ENCODE measurements at places on chromosomes 6 and 20. TPM values are rescaled to one million over a fixed set of nuclear protein-coding genes. Genes with fewer than 3 reads are reported as not detected.
A peak's percentile ranks its signal among the peaks of the same experiment; 100 is the strongest.

The SIRPB1 gene
- total RNA-seq: 6.5 TPM

The GCNT2 gene
- total RNA-seq: 11.4 TPM

The CST2 gene
- total RNA-seq: not detected

DNA sequence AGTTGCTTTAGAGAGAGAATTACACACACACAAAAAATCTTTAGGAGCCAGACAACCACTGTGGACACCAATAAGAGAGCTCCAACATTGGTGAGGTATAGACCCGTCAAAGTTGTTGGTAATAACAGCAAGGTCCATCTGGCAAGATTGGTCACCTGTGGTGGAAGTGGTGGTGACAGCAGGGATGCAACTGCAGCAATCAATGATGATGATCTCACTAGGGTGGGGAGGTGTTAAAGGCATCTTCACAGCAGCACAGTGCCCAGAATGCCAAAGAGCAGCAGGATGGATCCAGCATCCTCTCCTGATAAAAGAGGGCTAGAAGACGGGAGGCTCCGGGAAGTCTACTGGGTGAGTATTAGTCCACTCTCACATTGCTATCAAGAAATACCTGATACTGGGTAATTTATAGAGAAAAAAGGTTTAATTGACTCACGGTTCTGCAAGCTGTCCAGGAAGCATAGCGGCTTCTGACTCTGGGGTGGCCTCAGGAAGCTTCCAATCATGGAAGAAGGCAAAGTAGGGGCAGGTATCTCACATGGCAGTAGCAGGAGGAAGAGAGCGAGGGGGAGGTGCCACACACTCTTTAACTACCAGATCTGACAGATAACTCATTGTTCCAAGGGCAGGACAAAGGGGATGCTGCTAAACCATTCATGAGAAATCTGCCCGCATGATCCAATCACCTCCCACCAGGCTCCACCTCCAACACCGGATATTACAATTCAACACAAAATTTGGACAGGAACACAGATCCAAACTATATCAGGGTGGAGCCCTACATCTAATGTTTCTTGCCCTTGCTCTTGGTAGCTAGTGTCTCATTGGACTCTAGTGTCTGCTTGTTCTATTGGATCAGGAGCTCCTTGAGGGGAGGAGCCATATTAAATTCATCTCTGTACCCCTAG, 48.9 kb downstream of the KLHL31 start:
- no peak for DNase-seq

The DSP gene
- 0.32 TPM for total RNA-seq

DNA sequence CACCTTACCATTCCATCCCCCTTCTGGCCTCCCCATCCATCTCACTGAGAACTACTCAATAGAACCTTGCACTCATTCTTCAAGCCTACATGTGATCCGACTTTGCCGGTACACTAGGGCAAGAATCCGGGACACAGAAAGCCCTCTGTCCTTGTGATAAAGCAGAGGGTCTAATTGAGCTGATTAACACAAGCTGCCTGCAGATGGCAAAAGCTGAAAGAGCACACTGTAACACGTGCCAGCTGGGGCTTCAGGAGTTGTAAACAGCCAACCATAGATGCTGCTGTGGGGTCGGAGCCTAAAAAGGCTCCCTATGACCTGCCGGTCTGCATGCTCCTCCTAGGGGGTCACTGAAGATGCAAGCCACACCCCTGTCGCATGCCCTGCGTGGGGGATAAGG, 124.1 kb downstream of the RNF144B start:
- DNase-seq: no peak

- DNase-seq: peak; percentile 72
Measured at GRCh38 chr6:53651205-53651763, 14.3 kb downstream of the KLHL31 start.

GRCh38 chr6:167855825-167856425, 29.2 kb downstream of the AFDN start:
- peak; percentile 42 for DNase-seq

GRCh38 chr20:22567944-22568871, 16.2 kb downstream of the FOXA2 start:
- no peak for DNase-seq

DNA sequence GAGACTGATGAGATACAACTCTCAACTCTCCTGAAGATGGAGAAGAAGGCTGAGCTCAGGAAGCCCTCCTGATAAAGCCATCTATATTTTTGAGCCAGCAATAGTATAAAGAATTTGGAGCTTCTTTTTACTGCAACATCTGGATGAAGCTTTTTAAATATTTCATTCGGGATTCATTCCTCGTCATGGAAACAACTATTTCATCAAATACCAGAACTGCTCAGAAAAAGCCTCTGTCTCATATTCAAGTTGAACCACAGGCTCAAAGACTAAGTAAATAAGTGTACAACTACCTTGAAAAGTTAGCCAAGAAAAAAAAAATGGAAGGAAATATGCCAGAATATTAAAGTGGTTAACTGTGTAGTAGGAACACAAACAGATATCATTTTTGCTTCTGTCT, 37.8 kb downstream of the PTPRT start:
- DNase-seq: no peak

The SLC17A1 gene
- not detected for total RNA-seq

GRCh38 chr6:70857387-70858077, 99.3 kb downstream of the B3GAT2 start:
- no peak for DNase-seq

The TCF15 gene
- 1.3 TPM for total RNA-seq

The LTV1 gene
- total RNA-seq: 26.9 TPM

DNA sequence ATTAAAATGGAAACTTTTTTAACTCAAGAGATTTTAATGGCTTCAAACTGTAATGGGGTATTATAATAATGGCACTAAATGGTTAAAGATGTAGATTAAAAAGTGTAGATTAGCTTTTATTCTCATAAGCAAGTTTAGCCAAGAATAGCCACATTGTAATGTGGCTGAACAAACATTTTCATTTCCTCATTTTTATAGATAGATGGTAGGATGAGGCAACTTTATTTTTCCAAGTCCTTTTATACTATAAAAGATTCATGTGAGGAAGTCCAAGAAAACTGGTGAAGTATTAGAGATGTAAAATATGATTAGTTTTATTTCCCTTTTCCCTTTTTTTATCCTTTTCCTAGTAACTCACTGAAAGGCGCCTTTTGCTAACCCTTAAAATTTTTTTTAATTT, 88.8 kb downstream of the ATRN start:
- DNase-seq: peak; percentile 11

The SUMO4 gene
- total RNA-seq: 2.6 TPM

DNA sequence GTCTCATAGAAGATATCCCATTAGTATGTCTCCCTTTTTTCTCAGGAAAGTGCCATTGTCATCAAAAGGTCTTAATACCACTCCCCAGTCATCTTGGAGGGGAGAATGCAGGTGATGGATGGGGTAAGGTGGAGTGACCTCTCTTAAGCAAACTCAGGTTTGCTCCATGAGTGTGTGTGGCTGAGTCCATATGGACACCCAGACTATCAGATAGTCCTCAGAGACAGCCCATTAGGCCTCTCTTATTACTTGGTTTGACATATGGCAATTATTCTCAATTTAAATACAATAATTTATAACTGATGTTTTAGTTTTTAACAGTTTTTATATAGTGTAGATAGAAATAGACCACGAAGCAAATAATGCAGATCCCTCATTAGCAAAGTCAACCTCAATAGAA, 23.2 kb downstream of the LAMA4 start:
- DNase-seq: no peak

The GNAS gene
- total RNA-seq: 1,141 TPM

The SNX9 gene
- total RNA-seq: 54.5 TPM

GRCh38 chr6:19297880-19298279, 539.3 kb upstream of the ID4 start:
- DNase-seq: no peak

DNA sequence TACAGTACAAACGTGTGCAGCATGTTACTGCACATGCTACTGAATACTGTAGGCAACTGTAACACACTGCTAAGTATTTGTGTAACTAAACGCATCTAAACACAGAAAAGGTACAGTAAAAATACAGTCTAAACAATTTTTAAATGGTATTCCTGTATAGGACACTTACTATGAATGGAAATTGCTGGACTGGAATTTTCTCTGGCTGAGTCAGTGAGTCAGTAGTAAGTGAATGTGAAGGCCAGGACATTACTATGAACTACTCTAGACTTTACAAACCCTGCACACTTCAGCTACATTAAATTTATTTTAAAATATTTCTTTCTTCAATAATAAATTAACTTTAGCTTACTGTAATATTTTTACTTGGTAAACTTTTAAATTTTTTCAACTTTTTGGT, 225.0 kb upstream of the TENT5A start:
- no peak for DNase-seq

The MYMX gene
- not detected for total RNA-seq

The NECAB3 gene
- total RNA-seq: 18.1 TPM

The GPR6 gene
- total RNA-seq: not detected

The DEFB132 gene
- total RNA-seq: not detected

The SOBP gene
- 6.1 TPM for total RNA-seq

DNA sequence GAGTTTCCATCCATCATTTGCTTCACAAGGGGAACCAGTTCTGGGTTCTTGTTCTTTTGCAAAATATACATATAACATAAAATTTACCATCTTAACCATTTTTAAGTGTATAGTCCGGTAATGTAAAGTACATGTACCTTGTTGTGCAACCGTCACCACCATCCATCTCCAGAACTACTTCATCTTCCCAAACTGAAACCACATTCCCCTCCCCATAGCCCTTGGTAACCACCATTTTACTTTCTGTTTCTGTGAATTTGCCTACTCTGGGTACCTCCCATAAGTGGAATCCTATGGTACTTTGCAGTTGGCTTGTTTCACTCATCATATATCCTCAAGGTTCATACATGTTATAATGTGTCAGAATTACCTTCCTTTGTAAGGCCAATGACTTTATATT, 70.3 kb upstream of the DSP start:
- no peak for DNase-seq

DNA sequence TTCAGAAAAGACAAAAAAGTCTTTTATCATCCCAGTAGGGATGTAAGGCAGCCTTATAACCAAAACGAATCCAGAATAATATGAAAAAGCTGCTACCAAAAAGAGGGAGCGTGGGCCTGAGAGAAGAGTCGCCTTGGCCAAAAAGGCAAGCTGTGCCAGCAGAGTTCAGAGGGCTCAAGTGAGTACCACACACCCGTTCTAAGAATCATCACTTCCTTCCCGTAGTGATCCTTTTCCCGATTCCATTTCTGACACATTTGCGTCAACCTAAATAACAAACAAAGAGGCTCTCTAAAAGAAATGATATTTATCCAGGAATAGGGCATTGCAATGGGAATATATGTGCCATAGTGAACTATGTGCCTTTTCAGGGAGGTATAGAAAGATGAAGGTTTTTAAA, 3.8 kb upstream of the TMEM181 start:
- DNase-seq: peak; percentile 81

The TUBB1 gene
- not detected for total RNA-seq

- no peak for DNase-seq
Measured at GRCh38 chr20:17456279-17456678, 74.9 kb downstream of the BFSP1 start.

GRCh38 chr6:150078788-150079187, 9.9 kb upstream of the ULBP3 start:
- DNase-seq: no peak

DNA sequence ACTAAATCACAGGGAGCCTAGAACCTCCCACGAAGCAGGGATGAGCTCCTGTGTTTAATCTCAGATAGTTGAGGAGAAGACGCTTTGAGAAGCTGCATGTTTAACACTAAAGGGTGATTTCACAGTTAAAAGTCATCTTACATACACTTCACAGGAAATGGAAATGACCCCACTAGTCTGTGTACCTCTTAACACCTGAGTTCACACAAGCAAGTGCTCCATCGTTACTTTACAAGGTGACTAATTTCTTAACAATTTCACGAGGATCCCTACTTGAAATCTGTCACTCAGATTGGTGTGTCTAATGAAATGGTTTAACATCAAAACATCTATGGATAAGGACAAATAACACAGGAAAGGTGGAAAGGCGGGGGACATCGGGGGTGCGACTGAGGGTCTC, 93.8 kb upstream of the RPS6KA2 start:
- no peak for DNase-seq

DNA sequence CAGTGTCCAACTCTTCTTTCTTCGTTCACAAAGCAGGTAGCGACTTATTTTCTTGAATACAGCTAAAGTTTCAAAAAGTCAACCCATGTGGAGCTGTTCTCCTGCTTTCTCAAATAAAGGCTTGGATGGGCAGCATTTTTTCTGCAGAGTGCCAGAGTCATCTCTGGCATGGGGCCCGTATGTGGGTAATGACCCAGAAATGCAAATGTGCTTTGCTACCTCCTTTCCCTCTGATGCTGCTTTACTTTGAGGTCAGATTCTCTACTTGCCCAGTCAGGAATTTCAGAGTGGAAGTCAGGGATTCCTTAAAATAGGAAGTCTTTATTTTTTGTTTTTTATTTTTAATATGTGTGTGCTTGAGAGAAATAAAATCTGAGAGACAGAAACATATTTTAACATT, 4.9 kb downstream of the NKAIN2 start:
- DNase-seq: no peak

The BANF2 gene
- not detected for total RNA-seq

The LIN28B gene
- total RNA-seq: not detected

The ABRACL gene
- total RNA-seq: 104 TPM

DNA sequence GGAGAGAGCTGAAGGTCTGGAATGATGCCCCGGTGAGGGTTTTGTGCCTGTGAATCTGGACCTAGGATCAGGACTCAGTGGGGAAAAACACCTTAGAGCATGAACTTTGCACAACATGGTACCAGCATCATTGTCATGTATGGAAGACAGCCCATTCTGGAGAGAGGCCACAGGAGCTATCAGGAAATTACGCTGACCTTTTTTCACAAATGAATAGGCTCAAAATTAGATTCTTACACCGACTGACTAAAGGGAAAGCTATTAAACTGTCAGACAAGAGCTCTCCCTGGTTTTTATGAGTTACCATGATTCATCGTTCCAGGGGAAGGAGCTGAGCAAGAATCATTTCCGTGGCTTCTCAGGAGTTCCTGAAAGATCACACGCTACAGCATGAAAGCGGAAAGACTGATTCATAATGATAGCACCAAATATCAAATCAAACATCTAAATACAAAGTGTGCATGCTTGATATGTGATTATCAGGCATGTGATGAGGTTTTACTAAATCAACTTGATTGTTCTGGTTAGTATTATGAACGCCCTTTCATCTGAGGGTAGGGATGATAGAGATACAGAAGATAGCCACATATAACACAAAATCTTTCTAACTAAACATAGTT, 224.9 kb upstream of the SMLR1 start:
- DNase-seq: peak; percentile 98

DNA sequence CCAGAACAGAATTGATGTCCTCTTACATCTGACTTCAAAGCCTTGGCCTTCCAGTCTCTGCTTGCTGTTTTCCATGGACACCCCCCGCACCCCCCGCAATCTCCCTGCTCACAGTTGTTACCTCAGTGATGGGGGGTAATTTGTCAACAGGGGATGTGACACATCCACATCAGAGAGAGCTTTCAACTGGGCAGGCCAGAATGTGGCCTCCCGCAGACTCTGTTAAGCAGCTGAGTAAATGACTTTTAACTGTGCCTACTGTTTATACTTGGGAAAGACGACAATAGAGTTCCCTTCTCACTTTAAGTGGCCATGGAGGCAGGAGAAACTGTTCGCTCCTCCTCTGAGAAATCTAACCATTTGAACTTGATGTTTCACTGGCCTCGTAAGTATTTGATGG, 51.0 kb downstream of the TXNDC5 start:
- no peak for DNase-seq

- DNase-seq: no peak
Measured at GRCh38 chr6:423799-424345, 32.3 kb downstream of the IRF4 start.

GRCh38 chr6:48613231-48613949, 502.4 kb upstream of the PTCHD4 start:
- peak; percentile 29 for DNase-seq
